Heart right ventricle (tissue), 16 donors: ENCODE measurements at places on chromosomes 1 and 21. TPM values are rescaled to one million over a fixed set of nuclear protein-coding genes. Genes with fewer than 3 reads are reported as not detected.

Gene F11R
- 10.7 TPM for total RNA-seq

Gene LAD1
- 0.85 TPM for total RNA-seq

Gene GJA4
- total RNA-seq: 19.2 TPM

Gene TRIM63
- total RNA-seq: 415 TPM

Gene C8A
- not detected for total RNA-seq

Gene SLC6A9
- total RNA-seq: 0.32 TPM

Gene ASCL5
- not detected for total RNA-seq

Gene ANGPTL1
- 13.0 TPM for total RNA-seq

Gene CNIH3
- total RNA-seq: 1.0 TPM

Gene CRYAA
- not detected for total RNA-seq
